Activated CD4-positive, alpha-beta T cell treated with anti-CD3 and anti-CD28 coated beads, Interleukin-2, amount 10 ng/mL, durations not matched to agents 24 days and 14 days (primary cell): ENCODE measurements at places on chromosomes 12 and 14. TPM values are rescaled to one million over a fixed set of nuclear protein-coding genes. Genes with fewer than 3 reads are reported as not detected.

DNA sequence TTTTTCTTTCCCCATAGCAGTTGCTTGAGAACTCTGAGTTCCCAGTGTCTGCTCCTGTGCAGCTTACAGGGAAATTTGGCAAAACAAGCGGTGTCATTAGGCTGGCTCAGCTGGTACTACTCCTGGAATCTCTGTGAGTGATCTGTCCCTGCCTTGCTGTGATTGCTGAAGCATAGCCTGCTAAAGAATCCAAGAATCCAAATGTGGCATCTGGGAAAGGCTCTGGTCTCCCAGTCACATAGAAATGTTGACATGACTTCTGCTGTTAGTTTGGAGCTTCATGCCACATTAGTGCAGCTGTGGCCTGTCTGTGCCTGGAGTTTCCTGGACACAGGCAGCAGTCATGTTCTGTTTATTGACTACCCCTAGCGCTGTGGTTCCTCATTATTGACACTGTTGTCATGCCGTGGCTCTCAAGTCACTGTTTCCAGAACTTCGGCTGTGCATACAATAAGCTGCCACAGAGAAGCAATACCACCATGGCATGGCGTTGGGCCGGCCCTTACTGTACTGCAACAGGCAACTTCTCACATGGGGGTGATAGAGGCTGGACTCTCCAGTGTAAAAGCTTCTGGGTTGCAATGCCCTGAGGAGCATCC, 166.8 kb downstream of the MYRFL start:
- no peaks in the 10 kb centered on the region for H3K36me3 ChIP-seq
- H3K4me1 ChIP-seq, result no peaks in the 10 kb centered on the region
- no peak overlapping the region for H3K27ac ChIP-seq
- no peak for DNase-seq
- H3K27me3 ChIP-seq, result no peaks in the 10 kb centered on the region

DNA sequence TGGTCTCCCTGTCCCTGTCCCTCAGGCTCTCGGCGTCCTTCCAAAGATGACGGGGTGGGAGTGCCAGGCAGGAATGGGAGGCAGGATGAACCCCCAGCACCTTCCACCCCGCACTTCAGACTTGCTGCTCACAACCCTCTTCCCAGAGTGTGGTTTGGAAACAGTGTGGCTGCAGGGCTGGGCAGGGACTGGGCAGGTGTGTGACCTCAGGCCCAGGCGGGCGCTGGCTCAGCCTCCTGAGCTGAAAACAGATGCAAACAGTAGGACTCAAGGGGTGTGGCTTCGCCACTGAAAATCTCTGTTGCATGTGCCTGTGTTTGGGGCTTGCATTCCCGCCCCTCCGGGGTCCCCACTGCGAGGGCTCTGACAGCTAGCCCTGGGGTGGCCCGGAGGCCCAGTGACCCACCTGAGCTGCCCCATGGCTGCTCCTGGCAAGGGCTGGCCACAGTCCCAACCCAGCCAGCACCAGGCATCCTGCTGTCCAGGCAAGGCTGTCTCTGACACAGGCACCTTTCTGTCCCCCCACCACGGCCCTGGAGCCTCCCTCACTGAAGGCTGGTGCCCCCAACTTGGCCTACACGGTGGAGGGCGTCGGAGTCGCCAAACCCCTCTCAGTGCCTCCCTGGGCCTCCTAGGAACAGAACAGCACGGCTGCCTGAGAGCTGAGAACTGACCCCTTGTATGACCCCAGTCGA, 46.1 kb downstream of the BEGAIN start:
- no peaks in the 10 kb centered on the region for H3K27me3 ChIP-seq
- H3K27ac ChIP-seq, result no peak overlapping the region
- H3K4me3 ChIP-seq, result no peak overlapping the region
- DNase-seq, result no peak
- H3K36me3 ChIP-seq, result no peaks in the 10 kb centered on the region

Gene KRT7
- total RNA-seq, result 12.3 and 15.8 TPM in 2 replicates

Gene SLC7A7
- total RNA-seq, result 0.40 TPM in 1 of 2 replicates, not detected in the other

DNA sequence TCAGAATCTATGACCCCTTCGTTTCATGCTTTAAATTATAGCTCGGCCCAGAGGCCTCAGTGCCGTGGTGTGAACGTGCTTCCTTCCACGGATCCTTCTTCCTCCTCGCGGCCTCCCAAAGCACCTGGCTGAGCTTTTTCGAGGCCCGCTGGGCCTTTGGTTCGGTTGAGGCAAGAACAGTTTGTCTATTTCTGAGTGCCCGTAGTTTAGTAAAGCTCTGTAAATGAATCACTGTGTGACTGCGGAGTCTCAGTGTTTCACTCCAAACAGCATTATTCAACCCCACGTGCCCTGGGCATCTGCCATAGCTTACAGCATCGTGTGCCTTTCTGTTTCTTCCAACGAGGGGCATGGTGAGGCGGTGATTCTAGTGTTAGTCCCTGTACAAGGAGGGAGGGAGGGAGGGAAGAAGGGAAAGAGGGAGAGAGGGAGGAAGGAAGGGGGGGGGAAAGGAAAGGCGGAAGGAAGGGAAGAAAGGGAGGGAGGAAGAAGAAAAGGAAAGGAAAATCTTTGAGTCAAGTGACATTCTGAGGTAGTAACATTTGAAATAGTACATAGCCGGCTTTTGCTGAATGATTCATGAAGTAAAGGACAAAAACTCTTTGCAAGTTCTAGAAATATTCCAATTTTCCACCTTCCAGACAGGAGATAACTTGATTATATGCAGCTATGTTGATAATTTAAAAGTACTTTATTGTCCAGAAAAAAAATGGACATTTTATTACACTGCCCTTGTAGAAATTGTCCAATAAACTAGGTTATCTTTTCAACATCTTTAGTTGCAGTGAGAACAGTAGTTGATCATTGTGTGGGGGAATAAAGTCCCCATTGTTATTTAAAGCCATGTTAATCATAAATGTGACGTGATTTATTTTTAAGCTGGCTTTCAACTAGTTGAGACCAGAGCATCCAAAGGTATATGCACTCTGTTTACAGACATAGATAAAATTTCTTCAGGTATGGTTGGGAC, 1.2 kb upstream of the TRIM9 start:
- peak overlapping the region; percentile 48 for H3K27ac ChIP-seq
- H3K4me3 ChIP-seq, result peak overlapping the region; percentile 91
- peaks cover 60% of the 10 kb centered on the region for H3K27me3 ChIP-seq
- no peak for DNase-seq
- peaks cover 15% of the 10 kb centered on the region for H3K4me1 ChIP-seq
